Fibroblast of skin of left biceps (primary cell): ENCODE measurements at places on chromosomes 6 and 20.

DNA sequence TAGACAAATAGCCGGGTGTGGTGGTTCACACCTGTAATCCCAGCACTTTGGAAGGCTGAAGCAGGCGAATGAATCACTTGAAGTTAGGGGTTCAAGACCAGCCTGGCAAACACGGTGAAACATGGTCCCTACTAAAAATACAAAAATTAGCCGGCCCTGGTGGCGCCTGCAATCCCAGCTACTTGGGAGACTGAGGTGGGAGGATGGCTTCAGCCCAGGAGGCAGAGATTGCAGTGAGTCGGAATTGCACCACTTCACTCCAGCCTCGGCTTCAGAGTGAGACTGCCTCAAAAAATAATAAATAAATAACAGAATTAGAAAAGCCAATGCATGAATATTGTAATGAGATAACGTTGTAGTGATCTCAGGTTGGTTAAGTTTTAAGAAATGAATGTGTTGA lies 61.3 kb downstream of the RFX6 start:
- no peak for DNase-seq

DNA sequence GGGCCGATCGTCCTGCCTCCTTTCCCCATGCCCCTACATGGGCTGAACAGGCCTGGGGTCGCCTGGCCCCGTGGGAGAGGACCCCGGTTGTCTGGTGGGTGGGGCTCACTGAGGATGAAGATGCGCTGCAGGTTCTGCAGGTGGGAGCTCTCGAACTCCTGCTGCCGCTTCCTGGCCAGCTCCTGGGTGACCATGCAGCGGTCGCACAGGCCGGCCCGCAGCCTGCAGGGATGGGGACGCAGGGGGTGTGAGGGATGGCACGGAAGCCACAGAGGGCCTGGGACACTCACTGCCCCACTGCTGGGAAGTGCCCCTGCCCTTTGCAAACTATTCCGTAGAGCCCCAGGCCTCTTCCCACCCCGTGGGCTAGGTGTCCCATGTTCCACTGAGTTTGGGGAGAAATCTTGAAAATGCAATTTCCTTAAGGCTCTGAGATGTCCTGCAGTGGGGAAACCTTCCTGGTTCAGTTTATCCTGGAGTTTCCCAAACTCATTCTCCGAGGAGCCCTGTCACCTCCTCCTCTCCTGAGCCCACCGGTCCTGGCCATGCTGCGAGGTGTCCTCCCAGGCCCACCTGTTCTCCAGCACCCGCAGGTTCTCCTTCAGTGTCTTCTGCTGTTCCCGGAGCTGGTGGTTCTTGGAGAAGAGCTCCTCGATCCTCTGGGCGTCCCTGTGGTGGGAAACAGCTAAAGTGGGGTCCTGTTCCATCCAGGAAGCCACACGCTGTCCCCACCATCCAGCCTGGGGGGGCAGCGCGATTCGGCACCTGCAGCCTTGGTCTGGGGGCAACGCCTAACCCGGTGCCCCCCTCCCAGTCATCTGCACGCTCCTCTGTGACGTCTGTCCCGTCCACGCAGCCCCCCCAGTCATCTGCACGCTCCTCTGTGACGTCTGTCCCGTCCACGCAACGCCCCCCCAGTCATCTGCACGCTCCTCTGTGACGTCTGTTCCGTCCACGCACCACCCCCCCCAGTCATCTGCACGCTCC lies 9.9 kb upstream of the CABLES2 start:
- no peak for DNase-seq

DNA sequence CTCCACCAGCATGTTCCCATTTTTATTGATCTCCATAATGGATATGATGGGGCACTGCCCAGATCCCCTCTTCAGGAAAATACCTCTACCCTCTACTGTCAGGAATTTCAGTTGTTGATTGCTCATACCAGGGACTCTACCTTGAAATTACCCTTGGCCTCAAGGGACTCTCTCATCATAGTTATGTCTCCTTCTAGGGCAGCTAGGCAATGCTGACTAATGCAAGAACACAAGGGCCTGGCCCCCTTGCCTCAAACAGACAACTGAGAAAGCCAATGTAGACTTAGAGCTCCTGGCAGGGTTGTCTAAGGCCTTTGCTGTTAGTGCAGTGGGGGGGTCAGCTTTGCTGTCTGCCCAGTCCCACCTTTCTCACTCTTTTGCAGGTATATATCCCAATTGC lies 493.1 kb downstream of the BTBD3 start:
- DNase-seq, result no peak

DNA sequence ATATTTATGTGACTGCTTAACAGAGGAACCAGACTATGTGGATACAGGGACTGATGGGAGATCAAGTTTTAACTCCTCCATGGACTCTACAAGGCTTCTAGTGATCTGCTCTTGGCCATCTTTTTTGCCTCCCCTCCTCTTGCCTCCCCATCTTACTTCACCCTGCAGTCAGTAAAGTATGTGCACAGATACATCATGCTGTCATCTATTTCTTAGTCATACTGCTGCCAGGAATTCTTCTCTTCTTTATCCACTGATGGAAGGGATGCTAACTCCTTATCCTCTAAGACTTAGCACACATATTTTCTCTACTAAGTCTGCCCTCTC lies 27.6 kb upstream of the FAM83C start:
- no peak for DNase-seq

GRCh38 chr20:58528412-58528811 lies 13.2 kb upstream of the APCDD1L start:
- no peak for DNase-seq

GRCh38 chr6:15132167-15132566 lies 113.7 kb upstream of the JARID2 start:
- no peak for DNase-seq

GRCh38 chr20:38277691-38278090 lies 17.2 kb upstream of the KIAA1755 start:
- no peak for DNase-seq

DNA sequence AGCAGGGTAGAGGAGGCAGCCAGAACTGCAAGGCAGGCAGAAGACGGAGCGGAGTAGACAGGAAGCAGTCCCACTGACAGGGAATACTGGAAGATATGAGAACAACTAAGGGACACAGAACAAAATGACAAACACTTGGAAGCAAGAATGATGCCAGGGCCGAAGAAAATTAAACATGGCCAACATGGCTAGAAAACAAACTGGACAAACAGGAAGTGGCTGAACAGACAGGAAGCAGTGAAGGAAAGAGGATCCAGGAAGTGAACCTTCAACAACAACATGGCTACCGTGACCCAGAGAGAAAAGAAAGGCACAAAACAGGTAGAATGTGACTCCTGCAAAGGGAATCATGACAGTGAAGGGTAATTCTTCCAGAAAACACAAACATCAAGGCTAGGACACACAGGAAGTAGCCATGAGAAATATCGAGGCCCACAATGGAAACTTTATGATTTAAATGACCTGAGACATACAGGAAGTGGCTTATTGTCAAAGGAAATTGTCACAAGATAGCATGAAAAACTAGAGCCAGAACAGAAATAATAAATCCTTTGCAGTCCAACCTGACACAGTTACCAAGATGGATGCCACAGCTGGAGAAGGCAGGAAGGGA lies 9.1 kb downstream of the COL11A2 start:
- DNase-seq, result no peak

GRCh38 chr20:54115172-54115854 lies 44.9 kb upstream of the BCAS1 start:
- no peak for DNase-seq
